ENCODE measurements at places on chromosomes 3 and 15.

GRCh38 chr3:141524988-141525387, 38.2 kb downstream of the RASA2 start:
- no peak for DNase-seq

DNA sequence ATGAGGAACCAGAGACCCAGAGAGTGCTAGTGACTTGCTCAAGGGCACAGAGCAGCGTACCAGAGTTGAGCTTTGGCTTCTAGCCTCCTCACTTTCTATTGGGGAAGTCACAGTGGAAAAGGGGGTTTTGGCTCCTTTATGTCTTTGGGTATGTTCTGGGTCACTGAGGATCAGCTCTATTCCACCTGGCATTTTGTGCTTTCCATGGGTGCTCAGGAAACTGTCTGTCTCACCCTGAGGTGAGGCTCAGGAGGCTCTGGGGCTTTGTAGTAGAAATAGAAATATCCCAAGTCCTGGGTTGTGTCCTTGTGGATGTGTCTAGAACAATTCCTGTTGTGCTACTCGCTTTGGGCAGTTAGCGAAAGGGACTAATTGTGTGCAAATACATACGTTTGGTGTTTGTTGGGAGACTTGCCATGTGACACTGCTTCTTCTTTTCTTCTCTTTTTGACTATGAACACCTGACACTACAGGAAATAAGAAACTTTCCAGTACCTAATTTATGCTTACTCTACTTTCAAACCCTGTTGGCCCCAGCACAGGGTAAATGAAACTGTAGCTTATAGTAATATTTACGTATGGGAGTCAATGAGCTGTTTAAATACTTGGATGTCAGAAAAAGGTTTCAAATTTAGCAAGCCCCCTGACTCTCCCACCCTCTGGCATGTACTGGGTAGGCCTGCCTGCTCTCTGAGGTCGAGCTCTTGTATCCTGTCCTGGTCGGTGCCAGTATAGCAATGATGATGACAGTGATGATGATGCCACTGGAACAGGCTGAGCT, 35.6 kb downstream of the SMAD3 start:
- no peak for DNase-seq

DNA sequence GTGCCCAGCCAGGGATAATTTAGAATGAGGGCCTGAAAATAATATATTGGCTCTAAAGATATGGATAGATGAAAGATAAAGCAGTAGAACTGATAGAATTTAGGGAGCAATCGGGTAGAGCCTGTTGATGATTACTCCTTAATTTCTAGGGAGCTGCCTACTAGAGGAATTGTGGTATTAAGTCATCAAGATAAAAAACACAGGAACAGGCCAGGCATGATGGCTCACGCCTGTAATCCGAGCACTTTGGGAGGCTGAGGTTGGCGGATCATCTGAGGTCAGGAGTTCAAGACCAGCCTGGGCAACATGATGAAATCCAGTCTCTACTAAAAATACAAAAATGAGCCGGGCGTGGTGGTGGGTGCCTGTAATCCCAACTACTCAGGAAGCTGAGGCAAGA, 130.4 kb downstream of the PCCB start:
- no peak for DNase-seq

GRCh38 chr15:98723195-98723594, 74.9 kb downstream of the IGF1R start:
- DNase-seq = no peak

DNA sequence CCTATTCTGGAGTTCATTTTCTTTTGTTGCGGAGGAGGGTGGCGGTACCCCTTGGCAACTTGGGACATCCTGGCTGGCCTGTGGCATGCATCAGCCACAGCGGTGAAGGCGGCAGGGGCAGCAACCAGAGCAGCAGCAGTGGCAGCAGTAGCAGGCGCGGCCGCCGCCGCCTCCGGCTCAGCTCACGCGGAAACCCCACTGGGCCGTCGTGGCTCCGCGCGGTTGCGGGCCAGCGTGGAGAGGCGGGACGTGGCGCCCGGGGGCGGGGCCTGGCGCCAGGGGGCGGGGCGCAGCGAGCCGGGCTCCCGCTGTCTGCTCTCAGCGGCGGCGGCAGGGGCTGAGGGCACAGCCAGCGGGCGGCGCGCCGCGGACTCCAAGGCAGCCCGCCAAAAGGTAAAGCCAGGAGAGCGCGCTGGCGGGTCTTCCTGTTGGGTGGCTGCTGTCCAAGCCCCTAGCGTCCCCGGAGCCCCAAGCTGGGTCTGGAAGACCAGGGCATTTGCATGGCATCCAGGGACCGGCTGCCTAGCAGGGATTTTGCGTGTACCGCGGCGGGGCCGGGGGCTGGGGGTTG, 334.4 kb upstream of the THRB start:
- no peak for DNase-seq

- DNase-seq = no peak
Observed at GRCh38 chr3:124772081-124772831, 42.0 kb downstream of the UMPS start.

GRCh38 chr3:169628567-169628966, 34.9 kb downstream of the MECOM start:
- DNase-seq = no peak

DNA sequence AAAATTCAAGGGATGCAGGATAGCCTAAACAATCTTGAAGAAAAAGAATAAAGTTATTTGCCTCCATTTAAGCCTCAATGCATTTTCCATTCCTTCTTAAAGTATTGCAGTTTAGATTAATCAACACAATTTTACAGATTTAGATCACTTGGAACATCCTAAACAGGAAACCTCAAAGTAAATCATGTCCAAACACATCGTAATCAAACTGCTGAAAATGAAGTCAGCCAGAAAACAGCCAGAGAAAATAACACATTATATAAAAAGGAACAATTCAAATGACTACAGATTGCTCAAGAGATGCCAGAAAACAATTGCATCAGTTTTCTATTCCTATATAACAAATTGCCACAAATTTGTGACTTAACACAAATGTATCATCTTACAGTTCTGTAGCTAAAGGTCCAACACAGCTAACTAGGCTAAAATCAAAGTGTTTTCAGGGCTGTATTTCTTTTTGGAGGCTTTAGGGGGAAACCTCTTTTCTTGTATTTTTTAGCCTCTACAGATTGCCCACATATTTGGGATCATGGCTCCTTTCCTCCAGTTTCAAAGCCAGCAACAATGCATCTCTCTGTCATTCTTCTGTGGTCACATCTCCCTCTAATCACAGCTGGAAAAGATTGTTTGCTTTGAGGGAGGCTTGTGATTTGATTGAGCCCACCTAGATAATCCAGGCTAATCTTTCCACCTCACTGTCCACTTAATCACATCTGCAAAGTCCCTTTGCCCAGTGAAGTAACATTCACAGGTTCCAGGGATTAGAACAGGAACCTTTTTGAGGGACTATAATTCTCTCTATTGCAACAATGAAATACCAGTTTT, 543.3 kb upstream of the UBE2E2 start:
- no peak for DNase-seq

- peak; percentile 70 for DNase-seq
Observed at GRCh38 chr3:152328841-152329240, 60.1 kb downstream of the MBNL1 start.

GRCh38 chr3:126127452-126127851, 43.5 kb upstream of the SLC41A3 start:
- DNase-seq = no peak

- no peak for DNase-seq
Observed at GRCh38 chr3:64460141-64460730, 227.6 kb downstream of the ADAMTS9 start.

Measured in astrocyte of the cerebellum (primary cell).